ENCODE measurements at places on chromosomes 3 and 15. TPM values are rescaled to one million over a fixed set of nuclear protein-coding genes. Genes with fewer than 3 reads are reported as not detected.

Gene ATP2B2
- total RNA-seq: not detected

Gene ZBTB47
- total RNA-seq: 10.9 TPM

Gene CYP8B1
- not detected for total RNA-seq

Gene GATA2
- 0.51 TPM for total RNA-seq

Gene REC114
- not detected for total RNA-seq

Gene SCN11A
- 0.05 TPM for total RNA-seq

GRCh38 chr15:65460741-65461347, 38.1 kb upstream of the IGDCC4 start:
- no peaks in the 10 kb centered on the region for H3K4me1 ChIP-seq
- peaks cover 91% of the 10 kb centered on the region for H3K36me3 ChIP-seq
- H3K4me3 ChIP-seq: no peak overlapping the region
- no peak overlapping the region for H3K27ac ChIP-seq
- no peak for DNase-seq
- no peaks in the 10 kb centered on the region for H3K27me3 ChIP-seq

DNA sequence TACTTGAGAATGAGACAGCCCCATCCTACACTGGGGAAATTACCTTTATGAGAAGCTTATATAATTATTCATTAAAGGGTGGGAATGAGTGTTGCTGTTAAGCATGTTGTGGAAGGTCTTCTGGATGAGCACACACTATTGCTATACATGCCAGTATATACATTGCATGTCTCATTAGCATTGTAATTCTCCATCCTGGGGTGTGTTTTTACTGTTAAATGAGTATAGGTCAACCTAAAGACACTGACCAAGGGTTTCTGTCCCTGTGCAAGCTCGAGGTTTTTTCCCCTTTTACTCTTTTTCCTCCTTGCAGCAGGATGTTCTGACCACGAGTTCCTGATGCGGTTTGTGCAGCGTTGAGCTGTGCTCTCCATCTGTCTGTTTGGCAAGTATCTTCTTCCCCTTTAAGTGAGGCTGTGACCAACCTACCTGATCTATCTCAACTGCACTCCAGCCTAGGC, 7.2 kb upstream of the IVD start:
- no peaks in the 10 kb centered on the region for H3K4me1 ChIP-seq
- no peak for DNase-seq
- H3K27ac ChIP-seq: no peak overlapping the region
- H3K36me3 ChIP-seq: peaks cover 6% of the 10 kb centered on the region

DNA sequence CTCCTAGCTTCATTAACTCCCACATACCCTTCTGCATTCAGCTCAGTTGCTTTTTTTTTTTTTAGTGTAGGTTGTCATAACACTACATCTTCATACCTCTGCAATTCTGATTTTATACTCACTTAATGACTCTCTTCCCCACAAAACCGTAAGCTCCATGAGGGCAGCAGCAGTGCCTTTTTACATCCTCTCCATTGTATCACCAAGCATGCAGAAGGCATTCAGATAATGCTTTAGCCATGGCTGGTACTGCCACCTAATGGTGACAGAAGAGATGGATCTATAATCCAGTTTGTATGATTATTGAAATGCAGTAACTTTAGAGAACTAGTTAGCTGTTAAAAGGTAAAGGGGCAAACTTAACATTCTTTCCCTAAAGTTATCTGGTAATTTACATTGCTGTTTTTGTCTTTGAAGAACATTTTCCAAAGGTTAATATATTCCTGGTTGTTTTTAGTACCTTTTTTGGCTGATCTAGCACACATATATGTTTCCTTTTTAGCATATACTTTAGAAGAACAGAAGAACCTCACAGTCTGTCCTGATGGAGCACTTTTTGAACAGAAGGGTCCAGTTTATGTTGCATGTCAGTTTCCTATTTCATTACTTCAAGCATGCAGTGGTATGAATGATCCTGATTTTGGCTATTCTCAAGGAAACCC, 36.8 kb downstream of the ATP1B3 start:
- DNase-seq: peak; percentile 74
- no peaks in the 10 kb centered on the region for H3K27me3 ChIP-seq
- H3K4me1 ChIP-seq: peaks cover 13% of the 10 kb centered on the region
- no peak overlapping the region for H3K27ac ChIP-seq
- H3K36me3 ChIP-seq: peaks cover 87% of the 10 kb centered on the region
